ENCODE measurements at places on chromosomes 6 and 20. TPM values are rescaled to one million over a fixed set of nuclear protein-coding genes. Genes with fewer than 3 reads are reported as not detected.

The DYNLT2 gene
- total RNA-seq: 2.6 TPM

The HSPA1L gene
- total RNA-seq: 0.86 TPM

The CCN6 gene
- not detected for total RNA-seq

The ADAM33 gene
- 0.12 TPM for total RNA-seq

The NDUFAF4 gene
- total RNA-seq: 51.8 TPM

The PABPC1L gene
- 255 TPM for total RNA-seq

The STMND1 gene
- not detected for total RNA-seq

The ITPR3 gene
- total RNA-seq: 42.1 TPM

The MCHR2 gene
- total RNA-seq: not detected

The KHDC1L gene
- total RNA-seq: not detected

The C20orf144 gene
- 0.51 TPM for total RNA-seq

The ACSS1 gene
- 113 TPM for total RNA-seq

The ISM1 gene
- total RNA-seq: 2.4 TPM

The TCF21 gene
- not detected for total RNA-seq

The CHMP4B gene
- 190 TPM for total RNA-seq

The TMEM74B gene
- total RNA-seq: 7.8 TPM

The DPPA5 gene
- not detected for total RNA-seq

The TAP1 gene
- 2.4 TPM for total RNA-seq

The NRN1 gene
- not detected for total RNA-seq

The TFAP2C gene
- total RNA-seq: 25.3 TPM

The BPI gene
- not detected for total RNA-seq

The RAB23 gene
- 12.6 TPM for total RNA-seq

The TRIM31 gene
- 0.74 TPM for total RNA-seq

The IL17A gene
- total RNA-seq: not detected

The PLCB1 gene
- 105 TPM for total RNA-seq

The SLC17A3 gene
- total RNA-seq: not detected

The KCNK16 gene
- total RNA-seq: not detected

The BCLAF1 gene
- 178 TPM for total RNA-seq

Measured in Caco-2 (cell line).